ENCODE measurements at places on chromosomes 16 and 17. TPM values are rescaled to one million over a fixed set of nuclear protein-coding genes. Genes with fewer than 3 reads are reported as not detected.

The HBZ gene
- 0.61 TPM for total RNA-seq

The CCL13 gene
- total RNA-seq, result 0.81 TPM

The FADS6 gene
- 5.0 TPM for total RNA-seq

The BCL6B gene
- 3.7 TPM for total RNA-seq

The ARL5C gene
- total RNA-seq, result not detected

The KRT27 gene
- total RNA-seq, result not detected

The ORC6 gene
- 4.8 TPM for total RNA-seq

The LYRM9 gene
- total RNA-seq, result 34.8 TPM

The TMEM114 gene
- not detected for total RNA-seq

The CCL17 gene
- not detected for total RNA-seq

The ATP2A3 gene
- total RNA-seq, result 17.5 TPM

- H3K4me3 ChIP-seq, result no peak overlapping the region
- no peaks in the 10 kb centered on the region for H3K36me3 ChIP-seq
- DNase-seq, result no peak
- H3K27ac ChIP-seq, result no peak overlapping the region
- no peaks in the 10 kb centered on the region for H3K4me1 ChIP-seq
Observed at GRCh38 chr16:56116577-56116964, 74.7 kb upstream of the GNAO1 start.

GRCh38 chr17:550463-551180 lies 164.0 kb downstream of the VPS53 start:
- H3K4me3 ChIP-seq, result no peak overlapping the region
- H3K27me3 ChIP-seq, result no peaks in the 10 kb centered on the region
- DNase-seq, result no peak
- H3K36me3 ChIP-seq, result peaks cover 19% of the 10 kb centered on the region
- no peaks in the 10 kb centered on the region for H3K4me1 ChIP-seq
- no peak overlapping the region for H3K27ac ChIP-seq

- H3K27me3 ChIP-seq, result no peaks in the 10 kb centered on the region
- no peaks in the 10 kb centered on the region for H3K36me3 ChIP-seq
- H3K4me3 ChIP-seq, result no peak overlapping the region
- DNase-seq, result no peak
- no peaks in the 10 kb centered on the region for H3K4me1 ChIP-seq
- H3K27ac ChIP-seq, result no peak overlapping the region
Observed at GRCh38 chr17:2805961-2806360, 9.7 kb downstream of the RAP1GAP2 start.

DNA sequence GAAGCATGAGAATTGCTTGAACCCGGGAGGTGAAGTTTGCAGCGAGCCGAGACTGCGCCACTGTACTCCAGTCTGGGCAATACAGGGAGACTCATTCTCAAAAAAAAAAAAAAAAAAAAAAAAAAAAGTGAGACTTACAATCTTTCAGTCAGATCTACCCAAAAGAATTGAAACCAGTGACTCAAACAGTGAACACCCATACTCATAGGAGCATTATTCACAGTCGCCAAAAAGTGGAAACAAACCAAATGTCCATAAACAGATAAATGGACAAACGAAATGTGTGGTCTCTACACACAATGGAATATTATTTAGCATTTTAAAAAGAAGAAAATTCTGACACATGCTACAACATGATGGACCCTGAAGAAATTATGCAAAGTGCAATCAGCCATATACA lies 9.1 kb upstream of the SCNN1B start:
- no peak overlapping the region for H3K4me3 ChIP-seq
- H3K27ac ChIP-seq, result no peak overlapping the region
- no peaks in the 10 kb centered on the region for H3K27me3 ChIP-seq
- no peak for DNase-seq

DNA sequence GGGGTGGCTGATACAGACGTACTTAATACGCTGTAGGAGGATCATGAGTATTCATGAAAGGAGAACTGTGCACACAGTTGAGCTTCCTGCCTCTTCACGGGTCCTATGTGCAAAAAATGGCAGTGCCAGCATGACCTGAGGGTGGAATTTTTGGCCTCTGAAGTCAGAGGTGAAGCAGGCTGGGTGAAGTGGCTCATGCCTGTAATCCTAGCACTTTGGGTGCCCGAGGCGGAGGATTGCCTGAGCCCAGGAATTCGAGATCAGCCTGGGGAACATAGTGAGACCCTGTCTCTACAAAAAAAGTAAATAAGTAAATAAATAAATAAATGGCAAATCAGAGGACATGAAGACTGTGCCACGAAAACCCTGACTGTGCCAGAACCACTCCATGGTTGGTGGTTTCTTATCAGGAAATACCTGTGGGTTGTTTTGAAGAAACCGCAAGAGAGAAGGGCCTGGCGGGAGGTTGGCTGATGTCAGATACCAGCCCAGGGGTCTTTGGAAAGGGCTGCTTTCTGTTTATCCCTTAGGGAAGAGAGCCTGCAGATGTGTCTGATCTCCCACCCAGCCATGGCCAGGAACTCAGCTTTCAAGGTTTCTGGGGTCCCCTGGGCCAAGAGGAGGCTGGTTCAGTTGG lies 3.4 kb downstream of the ASPSCR1 start:
- H3K4me1 ChIP-seq, result peaks cover 17% of the 10 kb centered on the region
- no peak for DNase-seq
- no peaks in the 10 kb centered on the region for H3K36me3 ChIP-seq
- no peak overlapping the region for H3K4me3 ChIP-seq

DNA sequence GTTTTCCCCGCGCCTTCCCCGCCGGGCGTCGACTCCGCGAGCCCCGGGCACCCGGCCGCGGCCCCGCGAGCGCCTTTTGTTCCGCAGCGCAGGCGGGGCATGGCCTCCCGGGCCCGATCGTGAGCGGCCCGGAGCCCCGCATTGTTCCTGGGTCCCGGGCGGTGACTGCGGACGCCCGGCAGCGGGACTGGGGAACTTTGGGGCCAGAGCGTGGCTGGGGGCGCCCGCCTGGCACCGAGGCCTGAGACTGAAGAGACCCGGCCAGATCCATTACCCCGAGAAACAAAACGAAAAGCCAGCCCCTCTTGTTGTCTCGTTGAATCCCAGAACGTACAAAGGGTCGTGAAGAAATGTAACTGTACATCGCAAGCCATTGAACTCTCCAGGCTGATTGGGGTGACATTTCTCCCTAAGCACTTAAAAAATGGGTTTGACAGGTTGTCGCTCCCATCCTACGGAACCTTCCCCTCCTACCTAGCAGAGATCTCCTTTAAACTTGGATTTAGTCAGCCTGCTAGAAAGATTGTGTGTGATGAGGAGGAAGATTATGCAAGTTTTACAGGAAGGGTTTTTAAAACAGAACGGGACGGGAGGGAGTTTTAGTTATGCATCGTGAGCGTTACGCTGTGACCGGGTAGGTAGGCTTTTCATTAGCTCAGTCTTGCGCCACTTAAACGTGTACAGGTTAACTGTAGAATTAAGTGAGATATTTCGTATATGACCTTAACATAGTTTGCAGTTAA lies 825 bp downstream of the METTL9 start:
- H3K27me3 ChIP-seq, result no peaks in the 10 kb centered on the region
- H3K27ac ChIP-seq, result peak overlapping the region; percentile 86
- peak; percentile 29 for DNase-seq

DNA sequence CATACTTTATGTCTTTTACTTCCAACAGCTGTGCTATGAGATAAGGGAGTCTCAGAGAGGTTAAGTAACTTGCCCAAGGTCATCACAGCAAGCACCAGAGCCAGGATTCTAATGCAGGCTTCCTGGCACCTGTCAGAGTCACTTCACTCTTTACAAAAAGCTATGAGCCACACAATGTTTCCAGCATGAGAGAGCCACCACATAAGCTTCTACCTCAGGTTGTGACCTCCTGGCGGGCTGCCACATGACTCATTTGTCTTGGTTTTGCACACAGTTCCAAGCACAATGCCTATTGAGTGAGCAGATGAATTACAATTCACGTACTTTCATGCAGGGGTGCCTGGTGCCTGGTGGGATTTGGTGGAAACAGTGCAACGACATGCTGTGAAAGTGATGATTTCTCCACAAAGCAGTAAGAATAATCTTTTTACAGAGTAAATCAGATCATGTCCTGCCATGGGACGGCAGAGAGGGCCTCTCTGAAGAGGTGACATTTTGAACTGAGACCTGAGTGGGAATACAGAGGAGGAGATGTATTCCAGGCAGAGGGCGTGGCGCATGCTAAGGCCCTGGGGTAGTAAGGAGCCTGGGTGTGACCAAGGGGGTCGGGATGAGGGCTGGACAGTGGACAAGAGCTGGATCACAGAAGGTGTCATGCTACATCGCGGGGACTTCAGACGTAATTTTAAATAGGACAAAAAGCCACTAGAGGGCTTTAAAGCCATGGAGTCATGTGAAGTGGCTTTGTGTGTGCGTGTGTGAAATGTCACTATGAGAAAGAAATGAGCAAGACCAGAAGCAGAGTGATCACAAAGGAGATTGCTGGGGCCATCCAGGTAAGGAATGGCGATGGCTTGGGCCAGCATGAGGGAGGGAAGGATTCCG lies 53.4 kb downstream of the CACNG3 start:
- H3K27ac ChIP-seq, result no peak overlapping the region
- H3K27me3 ChIP-seq, result no peaks in the 10 kb centered on the region
- peak; percentile 68 for DNase-seq
- H3K36me3 ChIP-seq, result no peaks in the 10 kb centered on the region
- no peak overlapping the region for H3K4me3 ChIP-seq
- H3K4me1 ChIP-seq, result no peaks in the 10 kb centered on the region

DNA sequence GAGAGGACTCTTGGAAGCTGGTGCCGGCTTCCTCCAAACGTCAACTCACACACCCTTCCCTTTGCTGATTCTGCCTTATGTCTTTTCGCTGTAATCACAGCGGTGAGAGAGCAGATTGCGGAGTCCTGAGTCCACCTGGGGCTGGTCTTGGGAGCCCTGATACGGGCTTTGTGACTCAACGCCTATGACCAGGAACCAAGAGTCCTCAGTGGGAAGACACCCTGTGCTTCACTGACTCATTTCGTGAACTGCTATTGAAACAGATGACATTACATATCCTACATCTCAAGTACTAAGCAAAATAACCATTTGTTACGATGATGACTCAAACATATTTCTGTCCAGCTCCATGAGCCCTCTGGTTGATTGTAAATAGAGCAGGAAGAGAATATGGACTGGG lies 90.7 kb upstream of the CREBBP start:
- no peaks in the 10 kb centered on the region for H3K36me3 ChIP-seq
- DNase-seq, result no peak
- no peaks in the 10 kb centered on the region for H3K27me3 ChIP-seq

GRCh38 chr17:68514831-68515635 lies 2.8 kb downstream of the PRKAR1A start:
- no peaks in the 10 kb centered on the region for H3K36me3 ChIP-seq
- H3K4me3 ChIP-seq, result peak overlapping the region; percentile 4
- H3K27me3 ChIP-seq, result no peaks in the 10 kb centered on the region
- no peak overlapping the region for H3K27ac ChIP-seq

DNA sequence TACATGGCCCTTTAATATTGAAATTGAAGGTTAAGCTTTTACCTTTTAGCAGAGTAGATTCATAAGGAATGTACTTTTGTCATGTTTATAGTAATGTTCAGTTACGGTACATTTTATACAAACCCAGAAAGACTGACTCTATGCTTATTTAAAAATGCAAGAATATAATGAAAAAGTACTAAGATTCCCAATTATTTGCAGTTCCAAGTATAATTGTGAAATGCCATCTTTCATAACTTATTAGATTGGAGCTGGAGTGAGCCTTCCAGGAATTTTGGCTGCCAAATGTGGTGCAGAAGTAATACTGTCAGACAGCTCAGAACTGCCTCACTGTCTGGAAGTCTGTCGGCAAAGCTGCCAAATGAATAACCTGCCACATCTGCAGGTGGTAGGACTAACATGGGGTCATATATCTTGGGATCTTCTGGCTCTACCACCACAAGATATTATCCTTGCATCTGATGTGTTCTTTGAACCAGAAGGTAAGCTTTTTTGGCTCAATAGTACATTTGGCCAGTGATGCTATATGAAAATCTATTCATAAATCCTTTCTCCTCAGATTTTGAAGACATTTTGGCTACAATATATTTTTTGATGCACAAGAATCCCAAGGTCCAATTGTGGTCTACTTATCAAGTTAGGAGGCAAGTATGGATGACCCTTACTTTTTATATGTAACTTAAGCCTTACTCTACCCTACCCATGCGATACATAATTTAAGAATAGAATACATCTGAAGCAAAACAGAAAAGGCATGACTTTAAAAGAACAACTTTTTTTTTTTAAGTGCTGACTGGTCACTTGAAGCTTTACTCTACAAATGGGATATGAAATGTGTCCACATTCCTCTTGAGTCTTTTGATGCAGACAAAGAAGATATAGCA lies 4.2 kb downstream of the SRSF2 start:
- DNase-seq, result no peak
- H3K4me1 ChIP-seq, result peaks cover 62% of the 10 kb centered on the region
- H3K27ac ChIP-seq, result peak overlapping the region; percentile 18
- H3K36me3 ChIP-seq, result peaks cover 58% of the 10 kb centered on the region
- no peak overlapping the region for H3K4me3 ChIP-seq

DNA sequence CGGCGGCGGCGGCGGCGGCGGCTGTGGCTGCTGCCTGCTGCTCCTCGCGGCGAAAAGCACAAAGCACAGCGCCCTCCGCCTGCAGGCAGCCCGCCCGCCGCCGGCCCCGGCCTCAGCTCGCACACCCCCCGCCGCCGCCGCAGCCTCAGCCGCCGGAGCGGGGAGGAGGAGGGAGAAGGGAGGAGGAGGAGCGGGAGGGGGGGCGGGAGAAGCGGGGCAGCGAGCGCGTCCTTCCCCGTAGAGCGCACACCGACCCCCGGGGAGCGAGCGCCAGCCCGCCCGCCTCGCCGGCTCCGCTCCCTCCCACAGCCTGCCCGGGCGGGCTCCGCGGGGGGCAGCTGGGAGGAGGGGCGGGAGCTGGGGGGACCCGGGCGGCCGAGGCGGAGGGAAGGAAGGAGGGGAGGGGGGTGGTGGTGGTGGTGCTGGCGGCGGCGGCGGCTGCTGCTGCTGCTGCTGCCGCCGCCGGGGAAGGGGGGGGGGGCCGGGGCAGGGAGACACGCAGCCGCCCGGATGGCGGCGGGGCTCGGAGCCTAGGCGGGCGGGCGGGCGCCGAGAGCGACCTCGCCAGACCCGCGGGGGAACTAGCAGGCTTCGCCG lies at the start of gene UBTF:
Gene UBTF (minus strand): TSS at position 60 of the 597 bp plus-strand sequence. CDS start 1,446 bp downstream, outside the sequence.
- peaks cover 18% of the 10 kb centered on the region for H3K36me3 ChIP-seq
- DNase-seq, result peak; percentile 74
- H3K4me3 ChIP-seq, result peak within 1 kb of the TSS; percentile 54

DNA sequence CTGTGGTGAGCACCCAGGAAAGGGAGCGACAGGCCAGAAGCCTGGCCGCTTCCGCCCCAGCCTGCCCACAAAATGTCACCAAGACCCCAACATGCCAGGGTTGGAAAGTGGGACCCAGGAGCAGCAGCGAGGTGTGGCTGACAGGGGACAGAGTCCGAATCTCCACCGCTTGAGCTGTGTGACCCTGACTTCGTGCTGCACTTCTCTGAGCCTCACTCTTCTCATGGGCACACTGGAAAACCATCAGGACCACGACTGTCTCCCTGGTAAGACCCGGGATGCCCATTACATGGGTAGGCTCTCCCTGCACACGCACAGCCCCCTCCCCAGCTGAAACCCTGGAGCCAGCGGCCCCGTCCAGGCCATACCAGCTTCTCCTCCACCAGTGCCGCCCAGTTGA lies 34.9 kb downstream of the PPL start:
- no peaks in the 10 kb centered on the region for H3K36me3 ChIP-seq
- no peak overlapping the region for H3K27ac ChIP-seq
- H3K4me1 ChIP-seq, result no peaks in the 10 kb centered on the region
- no peaks in the 10 kb centered on the region for H3K27me3 ChIP-seq

GRCh38 chr17:17900615-17901520 lies 64.1 kb upstream of the SREBF1 start:
- H3K4me1 ChIP-seq, result peaks cover 30% of the 10 kb centered on the region
- no peak overlapping the region for H3K4me3 ChIP-seq
- H3K36me3 ChIP-seq, result no peaks in the 10 kb centered on the region
- no peaks in the 10 kb centered on the region for H3K27me3 ChIP-seq
